CD4-positive, CD25-positive, alpha-beta regulatory T cell (primary cell): ENCODE measurements at places on chromosomes 5 and 9.

- DNase-seq, result no peak
Measured at GRCh38 chr5:181120761-181121160, 10.2 kb downstream of the OR2V1 start.

DNA sequence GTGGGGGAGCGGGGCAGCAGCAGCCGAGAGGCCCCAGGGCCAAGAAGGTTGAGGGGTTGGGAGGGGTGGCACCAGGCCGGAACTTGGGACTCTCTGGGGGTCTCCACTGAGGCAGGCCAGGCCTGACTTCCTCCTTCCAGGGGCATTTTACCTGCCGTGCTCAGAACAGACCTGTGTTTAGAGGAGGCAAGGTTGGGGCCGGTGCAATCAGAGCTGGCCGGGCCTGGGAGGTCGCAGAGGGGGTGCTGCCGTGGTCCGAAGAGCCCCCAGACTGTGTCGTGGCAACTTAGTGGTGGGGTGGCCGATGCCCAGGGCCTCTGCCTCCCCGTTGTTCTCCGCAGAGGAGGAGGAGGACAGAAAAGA lies 21.8 kb downstream of the GLT6D1 start:
- DNase-seq, result no peak

GRCh38 chr5:79416499-79416898 lies 97.4 kb downstream of the HOMER1 start:
- no peak for DNase-seq

- DNase-seq, result no peak
Measured at GRCh38 chr5:74903165-74903787, 37.1 kb upstream of the FAM169A start.

DNA sequence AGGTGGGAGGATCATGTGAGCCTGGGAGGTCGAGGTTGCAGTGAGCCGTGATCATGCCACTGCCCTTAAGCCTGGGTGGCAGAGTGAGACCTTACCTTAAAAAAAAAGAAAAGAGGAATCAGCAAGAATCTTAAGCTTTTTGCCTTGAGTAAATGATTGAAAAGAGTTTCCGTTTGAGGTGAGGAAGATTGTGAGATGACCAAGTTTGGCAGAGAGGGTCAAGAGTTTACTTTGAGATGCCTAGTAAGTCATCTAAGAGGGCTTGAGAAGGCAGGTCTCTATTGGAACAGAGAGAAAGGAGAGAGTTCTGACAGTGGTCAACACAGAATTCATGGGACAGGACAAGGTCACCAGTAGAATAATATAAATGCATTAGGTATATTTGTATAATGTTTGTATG lies 572.1 kb downstream of the TLE4 start:
- DNase-seq, result no peak

DNA sequence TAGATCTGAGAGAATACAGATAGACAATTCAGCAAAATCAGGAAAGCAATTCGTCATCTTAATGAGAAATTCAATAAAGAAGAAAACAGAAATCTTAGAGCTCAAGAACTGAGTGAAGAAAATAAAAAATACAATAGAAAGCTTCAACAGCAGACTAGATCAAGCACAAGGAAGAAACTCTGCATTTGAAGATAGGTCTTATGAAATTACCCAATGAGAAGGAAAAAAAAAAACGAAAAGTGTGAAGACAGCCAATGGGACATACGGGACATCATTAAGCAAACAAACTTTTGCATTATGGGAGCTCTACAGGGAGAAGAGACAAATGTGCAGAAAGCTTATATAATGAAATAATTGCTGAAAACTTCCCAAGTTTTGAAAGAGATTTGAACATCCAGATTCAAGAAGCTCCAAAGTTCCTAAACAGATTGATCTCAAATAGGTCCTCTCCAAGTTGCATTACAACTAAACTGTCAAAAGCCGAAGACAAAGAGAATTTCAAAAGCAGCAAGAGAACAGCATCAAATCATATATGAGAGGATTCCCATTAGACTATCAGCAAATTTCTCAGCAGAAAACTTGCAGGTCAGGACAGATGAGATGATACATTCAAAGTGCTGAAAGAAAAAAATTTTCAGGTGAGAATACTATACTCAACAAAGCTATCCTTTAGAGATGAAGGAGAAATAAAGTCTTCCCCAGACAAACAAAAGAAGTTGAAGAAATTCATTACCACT lies 10.8 kb upstream of the RLN2 start:
- no peak for DNase-seq
